ENCODE measurements at places on chromosomes 11 and 22. TPM values are rescaled to one million over a fixed set of nuclear protein-coding genes. Genes with fewer than 3 reads are reported as not detected.
A peak's percentile ranks its signal among the peaks of the same experiment; 100 is the strongest.

DNA sequence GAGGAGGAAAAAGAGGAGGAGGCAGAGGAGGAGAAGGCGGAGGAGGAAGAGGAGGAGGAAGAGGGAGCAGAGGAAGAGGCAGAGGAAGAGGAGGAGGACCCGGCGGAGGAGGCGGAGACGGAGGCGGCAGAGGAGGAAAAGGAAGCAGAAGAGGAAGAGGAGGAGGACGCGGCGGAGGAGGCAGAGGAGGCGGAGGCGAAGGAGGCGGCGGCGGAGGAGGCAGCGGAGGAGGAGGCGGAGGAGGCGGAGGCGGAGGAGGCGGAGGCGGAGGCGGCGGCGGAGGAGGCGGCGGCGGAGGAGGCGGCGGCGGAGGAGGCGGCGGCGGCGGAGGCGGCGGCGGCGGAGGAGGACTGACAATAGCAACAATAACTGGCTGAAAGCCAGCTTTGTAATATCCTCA, 616.6 kb downstream of the TBC1D22A start:
- H3K27ac ChIP-seq, result no peak overlapping the region
- no peak overlapping the region for H3K4me3 ChIP-seq
- no peaks in the 10 kb centered on the region for H3K4me1 ChIP-seq
- DNase-seq, result no peak

DNA sequence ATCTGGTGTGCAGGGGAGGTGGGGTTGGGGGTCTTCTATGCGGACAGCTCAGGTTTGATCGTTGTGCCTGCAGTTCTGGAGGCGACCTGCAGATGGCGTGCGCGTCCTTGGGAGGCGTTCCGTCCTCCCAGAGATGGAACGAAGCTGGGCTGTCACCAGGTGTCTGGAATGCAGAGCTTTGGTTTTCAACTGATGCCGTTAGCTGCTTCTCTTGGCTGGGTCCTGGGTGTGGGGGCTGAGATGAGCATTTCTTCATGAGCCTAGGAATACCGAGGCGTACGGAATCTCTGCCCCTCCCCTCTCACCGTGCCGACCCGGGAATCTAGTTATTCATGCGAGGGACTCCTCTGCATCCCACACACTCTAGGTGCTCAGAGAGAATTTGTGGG, 98.6 kb downstream of the CEP164 start:
- peaks cover 8% of the 10 kb centered on the region for H3K4me1 ChIP-seq
- no peaks in the 10 kb centered on the region for H3K36me3 ChIP-seq
- H3K27ac ChIP-seq, result no peak overlapping the region
- H3K27me3 ChIP-seq, result peaks cover 64% of the 10 kb centered on the region
- peak; percentile 73 for DNase-seq
- no peak overlapping the region for H3K4me3 ChIP-seq

GRCh38 chr11:96185220-96185768, 157.7 kb downstream of the MAML2 start:
- DNase-seq, result no peak
- no peak overlapping the region for H3K27ac ChIP-seq
- peaks cover 1% of the 10 kb centered on the region for H3K36me3 ChIP-seq
- H3K27me3 ChIP-seq, result no peaks in the 10 kb centered on the region
- H3K4me1 ChIP-seq, result peaks cover 27% of the 10 kb centered on the region

- DNase-seq, result no peak
- no peak overlapping the region for H3K27ac ChIP-seq
- no peaks in the 10 kb centered on the region for H3K36me3 ChIP-seq
- no peaks in the 10 kb centered on the region for H3K4me1 ChIP-seq
These were observed 1045.3 kb downstream of the BRD1 start for GRCh38 chr22:48782326-48782725.

Gene PCSK7
- total RNA-seq, result 64.4 TPM

DNA sequence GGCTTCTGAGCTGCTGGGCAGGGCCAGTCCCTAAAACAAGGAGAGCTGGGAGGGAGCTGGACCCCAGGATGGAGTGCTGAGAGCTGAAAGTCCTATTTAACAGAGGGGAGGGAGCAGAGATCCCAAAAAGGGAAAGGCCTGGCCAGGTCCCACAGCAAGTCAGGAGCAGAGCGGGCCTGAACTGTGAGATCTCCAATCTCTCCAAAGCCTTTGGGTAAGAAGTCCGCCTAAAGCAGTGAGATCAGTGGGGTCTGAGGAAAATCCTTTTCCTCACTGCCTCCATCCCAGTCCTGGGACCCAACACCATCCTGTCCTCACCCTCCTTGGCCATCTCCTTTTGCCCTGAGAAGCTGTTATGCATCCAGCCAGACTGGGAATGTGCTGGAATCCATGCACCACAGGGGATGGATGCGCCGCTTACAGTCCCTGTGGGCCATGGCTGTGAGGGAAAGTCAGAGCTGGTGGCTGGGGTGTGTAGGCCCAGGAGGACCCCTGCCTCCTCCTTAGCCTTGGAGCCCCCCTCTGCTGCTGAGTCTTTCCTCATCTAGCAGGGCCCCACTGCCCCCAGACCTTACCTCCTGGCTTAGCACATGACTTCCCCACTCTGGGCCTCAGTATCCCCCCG, 8.6 kb downstream of the LRRC75B start:
- H3K36me3 ChIP-seq, result no peaks in the 10 kb centered on the region
- DNase-seq, result no peak
- peak overlapping the region; percentile 6 for H3K4me3 ChIP-seq
- peak overlapping the region; percentile 93 for H3K27ac ChIP-seq
- no peaks in the 10 kb centered on the region for H3K27me3 ChIP-seq

- DNase-seq, result no peak
- H3K36me3 ChIP-seq, result no peaks in the 10 kb centered on the region
- peaks cover 5% of the 10 kb centered on the region for H3K4me1 ChIP-seq
- H3K27ac ChIP-seq, result no peak overlapping the region
- H3K27me3 ChIP-seq, result peaks cover 1% of the 10 kb centered on the region
These were observed 433.0 kb downstream of the INSC start for GRCh38 chr11:15547685-15548084.

DNA sequence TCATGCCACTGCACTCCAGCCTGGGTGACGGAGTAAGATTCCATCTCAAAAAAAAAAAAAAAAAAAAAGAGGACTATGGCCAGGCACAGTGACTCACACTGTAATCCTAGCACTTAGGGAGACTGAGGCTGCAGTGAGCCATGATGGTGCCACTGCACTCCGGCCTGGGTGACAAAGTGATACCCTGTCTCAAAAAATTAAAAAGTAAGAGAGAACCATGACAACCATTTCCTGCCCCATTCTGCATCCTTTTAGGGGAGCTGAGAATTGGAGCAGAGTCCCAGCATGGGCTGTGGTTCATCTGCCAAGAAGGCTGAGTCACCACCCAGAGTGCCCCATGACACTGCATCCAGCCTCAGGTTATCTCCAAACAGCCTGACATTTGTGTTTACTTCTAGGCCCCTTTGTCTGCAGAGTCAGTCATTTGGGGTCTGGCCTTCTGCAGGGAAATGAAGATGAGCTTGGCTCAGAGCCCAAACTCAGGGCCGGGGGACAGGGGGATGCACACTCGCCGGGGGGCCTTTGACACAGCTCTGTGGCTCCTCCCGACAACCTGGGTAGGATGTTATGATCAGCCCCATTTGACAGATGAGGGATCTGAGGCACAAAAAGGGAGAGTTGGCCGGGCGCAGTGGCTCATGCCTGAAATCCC, 4.7 kb downstream of the CSDC2 start:
- no peaks in the 10 kb centered on the region for H3K36me3 ChIP-seq
- H3K4me3 ChIP-seq, result no peak overlapping the region
- no peak for DNase-seq
- peaks cover 36% of the 10 kb centered on the region for H3K4me1 ChIP-seq
- no peaks in the 10 kb centered on the region for H3K27me3 ChIP-seq
- H3K27ac ChIP-seq, result peak overlapping the region; percentile 2

- H3K4me1 ChIP-seq, result peaks cover 65% of the 10 kb centered on the region
- H3K4me3 ChIP-seq, result peak overlapping the region; percentile 84
- H3K36me3 ChIP-seq, result no peaks in the 10 kb centered on the region
- H3K27me3 ChIP-seq, result no peaks in the 10 kb centered on the region
- DNase-seq, result no peak
These were observed 1.2 kb upstream of the AHNAK start for GRCh38 chr11:62547691-62548281.

- H3K36me3 ChIP-seq, result no peaks in the 10 kb centered on the region
- no peak overlapping the region for H3K27ac ChIP-seq
- DNase-seq, result no peak
- peaks cover 36% of the 10 kb centered on the region for H3K27me3 ChIP-seq
- H3K4me3 ChIP-seq, result no peak overlapping the region
- peaks cover 11% of the 10 kb centered on the region for H3K4me1 ChIP-seq
These were observed 586.8 kb downstream of the NTM start for GRCh38 chr11:131957201-131957600.

GRCh38 chr11:8744423-8744822, 61.8 kb downstream of the RPL27A start:
- peaks cover 9% of the 10 kb centered on the region for H3K36me3 ChIP-seq
- H3K4me3 ChIP-seq, result no peak overlapping the region
- H3K4me1 ChIP-seq, result peaks cover 15% of the 10 kb centered on the region
- H3K27ac ChIP-seq, result no peak overlapping the region
- DNase-seq, result no peak

DNA sequence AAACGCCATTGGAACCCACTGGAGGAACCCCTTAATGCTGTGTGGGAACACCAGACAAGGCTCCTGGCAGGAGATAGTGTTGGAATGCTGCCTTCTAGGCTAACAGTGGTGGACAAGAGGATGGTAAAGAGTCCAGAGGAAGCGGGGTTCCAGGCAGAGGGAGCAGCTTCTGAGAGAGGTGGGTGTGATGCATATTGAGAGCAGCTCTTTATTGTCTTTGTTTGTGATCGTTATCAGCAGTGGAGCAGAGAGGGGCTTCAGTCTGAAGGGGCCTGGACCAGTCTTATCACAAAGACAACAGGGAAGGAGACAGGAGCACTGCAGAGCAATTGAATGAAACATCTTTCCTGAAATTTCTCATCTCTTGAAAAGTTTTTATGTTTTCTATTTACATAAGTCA, 106.8 kb upstream of the PLET1 start:
- H3K4me3 ChIP-seq, result no peak overlapping the region
- peaks cover 12% of the 10 kb centered on the region for H3K27me3 ChIP-seq
- H3K4me1 ChIP-seq, result peaks cover 1% of the 10 kb centered on the region
- no peak for DNase-seq

Gene SYT12
- 0.24 TPM for total RNA-seq

GRCh38 chr11:2932850-2933251, 3.6 kb upstream of the PHLDA2 start:
- H3K27me3 ChIP-seq, result peaks cover 46% of the 10 kb centered on the region
- no peak overlapping the region for H3K4me3 ChIP-seq
- no peak overlapping the region for H3K27ac ChIP-seq
- peaks cover 6% of the 10 kb centered on the region for H3K36me3 ChIP-seq
- DNase-seq, result no peak
- H3K4me1 ChIP-seq, result peaks cover 11% of the 10 kb centered on the region

DNA sequence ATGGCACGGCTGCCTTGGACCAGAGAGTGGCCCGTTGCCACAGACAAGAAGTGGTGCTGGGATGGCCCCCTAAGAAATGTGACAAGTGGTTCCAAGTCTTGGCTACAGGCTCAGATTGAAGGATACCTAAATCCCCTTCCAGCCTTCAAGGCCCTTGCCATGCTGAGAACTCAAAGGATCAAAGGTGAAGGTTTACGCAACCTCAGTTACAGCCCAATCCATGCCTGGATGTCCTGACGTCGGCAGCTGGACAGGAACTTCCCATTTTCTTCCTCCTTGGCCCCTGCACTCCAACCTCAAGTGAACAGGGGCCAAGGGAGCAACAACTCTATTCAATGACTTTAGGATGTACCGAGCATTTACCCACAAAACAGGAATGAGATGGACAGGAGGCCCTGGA, 95.4 kb downstream of the DHCR7 start:
- H3K4me3 ChIP-seq, result no peak overlapping the region
- no peaks in the 10 kb centered on the region for H3K4me1 ChIP-seq
- H3K27ac ChIP-seq, result no peak overlapping the region
- no peaks in the 10 kb centered on the region for H3K36me3 ChIP-seq
- H3K27me3 ChIP-seq, result peaks cover 45% of the 10 kb centered on the region

Gene LINC01488
- total RNA-seq, result not detected

DNA sequence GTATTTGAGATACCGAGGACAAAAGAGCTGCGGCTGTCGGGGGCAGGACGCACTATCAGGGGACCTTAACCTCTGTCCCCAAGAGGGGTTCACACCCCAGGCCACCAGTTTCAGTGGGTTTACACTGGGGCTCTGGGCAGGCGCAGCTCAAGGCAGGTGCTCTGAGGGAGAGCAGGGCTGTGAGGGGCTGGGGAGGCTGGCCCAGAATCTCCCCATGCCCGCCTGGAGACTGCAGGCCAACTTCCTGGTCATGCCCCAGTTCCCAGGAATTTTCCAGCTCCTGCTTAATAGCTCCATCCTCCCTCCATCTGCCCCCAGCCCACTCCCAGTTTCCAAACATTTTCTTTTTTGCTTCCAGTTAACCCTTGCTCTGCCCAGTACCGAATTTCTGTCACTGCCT, 7.6 kb upstream of the PGA3 start:
- H3K4me3 ChIP-seq, result no peak overlapping the region
- DNase-seq, result no peak
- peaks cover 13% of the 10 kb centered on the region for H3K27me3 ChIP-seq
- no peaks in the 10 kb centered on the region for H3K36me3 ChIP-seq
- H3K4me1 ChIP-seq, result no peaks in the 10 kb centered on the region
- no peak overlapping the region for H3K27ac ChIP-seq

Gene SCYL1
- total RNA-seq, result 91.1 TPM

DNA sequence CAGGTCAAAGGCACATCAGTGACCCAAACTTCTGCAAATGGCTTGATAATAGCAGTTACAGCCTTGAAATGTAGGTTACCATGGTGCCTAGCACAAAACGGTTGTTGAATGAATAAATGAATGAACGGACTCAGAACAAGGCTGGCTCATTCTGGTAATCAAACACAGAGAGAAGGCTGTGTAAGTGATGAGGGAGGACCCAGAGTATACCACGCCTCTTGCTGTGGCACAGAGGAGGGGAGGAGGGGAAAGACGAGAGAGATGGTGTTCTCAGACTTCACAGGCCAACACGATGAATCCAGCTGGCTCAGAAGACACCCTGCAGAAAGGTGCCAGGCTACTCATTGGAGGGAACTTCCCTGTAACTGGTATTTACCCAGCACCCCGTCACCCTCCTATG, 38.3 kb downstream of the PC start:
- H3K27me3 ChIP-seq, result no peaks in the 10 kb centered on the region
- no peak overlapping the region for H3K27ac ChIP-seq
- DNase-seq, result no peak
- no peaks in the 10 kb centered on the region for H3K4me1 ChIP-seq
- H3K4me3 ChIP-seq, result no peak overlapping the region

GRCh38 chr11:113395782-113396336, 8.3 kb downstream of the ANKK1 start:
- H3K27me3 ChIP-seq, result peaks cover 5% of the 10 kb centered on the region
- no peak overlapping the region for H3K27ac ChIP-seq
- no peak for DNase-seq
- no peaks in the 10 kb centered on the region for H3K4me1 ChIP-seq
- H3K4me3 ChIP-seq, result no peak overlapping the region

Gene PNPLA5
- not detected for total RNA-seq
